ENCODE measurements at places on chromosomes 4 and X.

DNA sequence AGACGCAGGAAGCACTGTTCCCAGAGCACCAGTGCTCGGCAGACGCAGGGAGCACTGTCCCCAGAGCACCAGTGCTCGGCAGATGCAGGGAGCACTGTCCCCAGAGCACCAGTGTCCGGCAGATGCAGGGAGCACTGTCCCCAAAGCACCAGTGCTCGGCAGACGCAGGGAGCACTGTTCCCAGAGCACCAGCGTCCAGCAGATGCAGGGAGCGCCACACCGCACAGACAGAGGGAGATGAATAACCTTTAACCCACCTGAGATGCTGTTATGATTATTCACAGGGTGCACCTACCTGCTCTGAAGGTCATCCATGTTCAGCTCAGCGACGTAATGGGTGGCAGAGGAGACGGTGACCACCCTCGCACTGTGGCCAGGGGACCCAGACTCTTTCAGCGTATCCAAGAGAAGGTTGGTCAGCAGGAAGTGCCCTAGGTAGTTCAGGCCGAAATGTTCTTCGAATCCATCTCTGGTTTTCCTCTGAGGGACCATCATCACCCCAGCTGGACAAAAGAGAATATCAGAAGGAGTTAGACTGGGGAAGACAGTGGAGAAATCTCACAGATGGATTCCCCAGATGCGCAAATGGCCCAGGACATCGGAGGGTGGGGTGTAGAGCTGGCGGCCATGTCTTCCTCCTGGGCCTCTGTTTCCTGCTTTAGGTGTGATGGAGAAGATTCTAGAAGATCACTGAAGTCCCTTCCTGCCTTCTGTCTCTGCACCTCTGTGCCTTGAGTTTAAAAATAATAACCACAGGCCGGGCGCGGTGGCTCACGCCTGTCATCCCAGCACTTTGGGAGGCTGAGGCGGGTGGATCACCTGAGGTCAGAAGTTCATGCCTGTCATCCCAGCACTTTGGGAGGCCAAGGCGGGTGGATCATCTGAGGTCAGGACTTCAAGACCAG is 234.1 kb downstream of the DHRSX start:
- DNase-seq, result no peak

GRCh38 chrX:122344816-122345215 is 839.3 kb upstream of the GRIA3 start:
- no peak for DNase-seq

- no peak for DNase-seq
Observed at GRCh38 chrX:148268673-148269072, 231.7 kb upstream of the AFF2 start.

GRCh38 chr4:48546336-48546735 is 56.3 kb downstream of the ZAR1 start:
- peak; percentile 35 for DNase-seq

Data from umbilical cord (tissue), 2 donors.